ENCODE measurements at places on chromosomes 2 and 18. TPM values are rescaled to one million over a fixed set of nuclear protein-coding genes. Genes with fewer than 3 reads are reported as not detected.

Gene SKOR2
- total RNA-seq, result not detected

Gene REG3A
- total RNA-seq, result not detected

Gene OSR1
- not detected for total RNA-seq

Gene CYB5A
- 60.4 TPM for total RNA-seq

Gene RPS27A
- total RNA-seq, result 1,460 TPM

Gene SLC11A1
- total RNA-seq, result 0.56 TPM

Gene LYPD6B
- 1.9 TPM for total RNA-seq

Gene NFATC1
- total RNA-seq, result 17.5 TPM

Gene CREG2
- not detected for total RNA-seq

Gene FAP
- total RNA-seq, result not detected

Gene NEU4
- total RNA-seq, result 0.28 TPM

Gene OTX1
- 0.67 TPM for total RNA-seq

Gene STPG4
- total RNA-seq, result not detected

Gene STK17B
- 73.3 TPM for total RNA-seq

- peak overlapping the region; percentile 79 for H3K4me3 ChIP-seq
- H3K27me3 ChIP-seq, result no peaks in the 10 kb centered on the region
- H3K4me1 ChIP-seq, result peaks cover 5% of the 10 kb centered on the region
Measured at GRCh38 chr2:61538920-61539520, 864 bp upstream of the XPO1 start.

GRCh38 chr2:109154226-109154625 is 25.2 kb downstream of the SH3RF3 start:
- no peaks in the 10 kb centered on the region for H3K36me3 ChIP-seq
- no peak for DNase-seq
- H3K4me1 ChIP-seq, result peaks cover 3% of the 10 kb centered on the region

GRCh38 chr2:240605867-240606743 is 19.2 kb upstream of the GPR35 start:
- no peaks in the 10 kb centered on the region for H3K36me3 ChIP-seq
- no peaks in the 10 kb centered on the region for H3K4me1 ChIP-seq
- H3K4me3 ChIP-seq, result no peak overlapping the region

DNA sequence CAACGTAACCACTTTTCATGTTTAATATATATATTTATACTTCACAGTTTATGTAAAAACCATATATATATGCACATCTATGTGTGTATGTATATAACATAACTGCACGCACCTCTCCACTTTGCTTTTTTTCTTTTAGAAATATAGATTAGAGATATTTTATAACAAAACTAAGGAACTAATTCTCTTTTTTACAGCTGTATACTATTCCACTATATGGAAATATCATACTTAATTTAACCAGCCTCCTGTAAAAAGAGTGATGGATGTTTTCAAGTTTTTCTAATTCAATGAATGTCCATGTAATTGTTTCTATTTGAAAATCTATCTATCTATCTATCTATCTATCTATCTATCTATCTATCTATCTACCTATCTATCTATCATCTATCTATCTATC is 4.6 kb downstream of the ARHGAP15 start:
- H3K4me3 ChIP-seq, result no peak overlapping the region
- peaks cover 9% of the 10 kb centered on the region for H3K4me1 ChIP-seq
- no peaks in the 10 kb centered on the region for H3K27me3 ChIP-seq
- no peak overlapping the region for H3K27ac ChIP-seq
- no peaks in the 10 kb centered on the region for H3K36me3 ChIP-seq
- DNase-seq, result no peak

GRCh38 chr2:19073522-19073921 is 284.9 kb downstream of the OSR1 start:
- DNase-seq, result no peak
- no peak overlapping the region for H3K27ac ChIP-seq
- no peak overlapping the region for H3K4me3 ChIP-seq
- no peaks in the 10 kb centered on the region for H3K4me1 ChIP-seq
- H3K36me3 ChIP-seq, result no peaks in the 10 kb centered on the region
- H3K27me3 ChIP-seq, result no peaks in the 10 kb centered on the region

GRCh38 chr2:53148221-53148620 is 619.4 kb upstream of the CHAC2 start:
- H3K4me1 ChIP-seq, result no peaks in the 10 kb centered on the region
- no peak overlapping the region for H3K27ac ChIP-seq
- DNase-seq, result no peak
- H3K27me3 ChIP-seq, result no peaks in the 10 kb centered on the region
- no peaks in the 10 kb centered on the region for H3K36me3 ChIP-seq
- no peak overlapping the region for H3K4me3 ChIP-seq

GRCh38 chr2:77521931-77522470 is at the start of gene LRRTM4:
LRRTM4 (minus strand) TSS chr2:77522376.
- DNase-seq, result no peak
- no peaks in the 10 kb centered on the region for H3K4me1 ChIP-seq
- no peak within 1 kb of the TSS for H3K27ac ChIP-seq
- no peaks in the 10 kb centered on the region for H3K36me3 ChIP-seq
- no peaks in the 10 kb centered on the region for H3K27me3 ChIP-seq

- H3K4me3 ChIP-seq, result peak overlapping the region; percentile 76
- DNase-seq, result no peak
- H3K27ac ChIP-seq, result peak overlapping the region; percentile 31
Measured at GRCh38 chr2:161238265-161238559, 70.0 kb upstream of the PSMD14 start.

DNA sequence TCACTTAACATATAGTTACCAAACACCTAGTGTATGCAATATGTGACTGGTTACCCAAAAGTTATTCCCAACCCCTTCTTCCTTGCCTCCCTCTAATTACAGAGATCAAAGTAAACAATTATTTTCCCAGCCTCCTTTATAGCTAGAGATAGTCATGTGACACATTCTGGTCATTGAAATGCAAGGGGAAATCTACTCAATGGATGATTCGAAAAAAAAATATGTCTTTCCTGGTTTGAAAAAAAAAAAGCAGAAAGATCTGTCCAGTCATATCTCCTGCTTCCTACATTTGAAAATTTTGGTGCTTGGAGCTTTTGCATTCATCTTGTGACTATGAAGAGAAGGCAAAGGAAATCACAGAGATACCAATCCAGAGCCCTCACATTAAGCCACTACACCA is 27.6 kb upstream of the UGP2 start:
- H3K27ac ChIP-seq, result no peak overlapping the region
- no peaks in the 10 kb centered on the region for H3K27me3 ChIP-seq
- H3K4me3 ChIP-seq, result no peak overlapping the region
- no peaks in the 10 kb centered on the region for H3K36me3 ChIP-seq

- no peaks in the 10 kb centered on the region for H3K27me3 ChIP-seq
- H3K36me3 ChIP-seq, result no peaks in the 10 kb centered on the region
- H3K4me3 ChIP-seq, result no peak overlapping the region
- H3K4me1 ChIP-seq, result no peaks in the 10 kb centered on the region
- H3K27ac ChIP-seq, result no peak overlapping the region
Measured at GRCh38 chr2:76120176-76120575, 409.5 kb upstream of the GCFC2 start.

- no peak overlapping the region for H3K4me3 ChIP-seq
- no peaks in the 10 kb centered on the region for H3K36me3 ChIP-seq
- H3K27ac ChIP-seq, result no peak overlapping the region
- H3K4me1 ChIP-seq, result no peaks in the 10 kb centered on the region
- H3K27me3 ChIP-seq, result no peaks in the 10 kb centered on the region
- no peak for DNase-seq
Measured at GRCh38 chr2:5444854-5445253, 247.3 kb upstream of the SOX11 start.

GRCh38 chr18:43060020-43060419 is 55.5 kb downstream of the RIT2 start:
- H3K36me3 ChIP-seq, result no peaks in the 10 kb centered on the region
- no peak overlapping the region for H3K4me3 ChIP-seq
- H3K27ac ChIP-seq, result no peak overlapping the region
- H3K4me1 ChIP-seq, result no peaks in the 10 kb centered on the region
- no peaks in the 10 kb centered on the region for H3K27me3 ChIP-seq

- H3K4me1 ChIP-seq, result no peaks in the 10 kb centered on the region
- no peak overlapping the region for H3K27ac ChIP-seq
- H3K27me3 ChIP-seq, result peaks cover 35% of the 10 kb centered on the region
- H3K4me3 ChIP-seq, result no peak overlapping the region
Measured at GRCh38 chr18:5891854-5892215, 3.5 kb downstream of the TMEM200C start.

- no peaks in the 10 kb centered on the region for H3K36me3 ChIP-seq
- no peaks in the 10 kb centered on the region for H3K27me3 ChIP-seq
- no peak overlapping the region for H3K27ac ChIP-seq
Measured at GRCh38 chr2:214378455-214379103, 32.3 kb upstream of the VWC2L start.

GRCh38 chr2:222362336-222362735 is 62.0 kb upstream of the SGPP2 start:
- no peak for DNase-seq
- H3K4me1 ChIP-seq, result no peaks in the 10 kb centered on the region
- no peak overlapping the region for H3K4me3 ChIP-seq
- no peak overlapping the region for H3K27ac ChIP-seq
- H3K36me3 ChIP-seq, result no peaks in the 10 kb centered on the region
- no peaks in the 10 kb centered on the region for H3K27me3 ChIP-seq

GRCh38 chr2:26557244-26557925 is 79.5 kb upstream of the OTOF start:
- no peaks in the 10 kb centered on the region for H3K4me1 ChIP-seq
- no peak overlapping the region for H3K27ac ChIP-seq
- peaks cover 9% of the 10 kb centered on the region for H3K27me3 ChIP-seq
- H3K36me3 ChIP-seq, result no peaks in the 10 kb centered on the region
- no peak overlapping the region for H3K4me3 ChIP-seq

GRCh38 chr2:231294116-231294515 is 95.7 kb downstream of the ARMC9 start:
- no peaks in the 10 kb centered on the region for H3K36me3 ChIP-seq
- H3K27ac ChIP-seq, result peak overlapping the region; percentile 13
- no peaks in the 10 kb centered on the region for H3K27me3 ChIP-seq
- no peak for DNase-seq
- H3K4me3 ChIP-seq, result no peak overlapping the region

DNA sequence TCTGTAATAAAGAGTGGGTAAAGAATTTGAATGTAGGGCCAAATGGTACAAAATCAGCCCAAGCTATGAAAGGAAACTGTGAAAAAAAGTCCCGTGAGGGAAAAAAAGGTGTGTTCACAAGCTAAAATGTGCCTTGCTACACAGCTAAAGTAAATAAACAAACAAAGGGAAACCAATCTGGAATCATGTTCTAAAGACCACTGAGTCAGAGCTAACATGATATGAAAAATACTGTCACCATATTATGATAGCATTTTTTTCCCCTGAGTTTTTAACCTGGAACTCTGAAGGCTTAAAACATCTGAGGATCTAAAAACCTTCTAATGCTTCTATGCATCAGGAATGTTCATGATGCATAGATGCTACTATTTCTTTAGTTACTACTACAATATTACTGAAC is 58.8 kb downstream of the SCN1A start:
- H3K36me3 ChIP-seq, result no peaks in the 10 kb centered on the region
- no peak overlapping the region for H3K27ac ChIP-seq
- DNase-seq, result no peak
- H3K4me3 ChIP-seq, result no peak overlapping the region
- no peaks in the 10 kb centered on the region for H3K4me1 ChIP-seq

GRCh38 chr18:79583984-79584401 is 95.6 kb upstream of the CTDP1 start:
- H3K36me3 ChIP-seq, result no peaks in the 10 kb centered on the region
- H3K27me3 ChIP-seq, result no peaks in the 10 kb centered on the region
- H3K4me1 ChIP-seq, result no peaks in the 10 kb centered on the region
- DNase-seq, result no peak

DNA sequence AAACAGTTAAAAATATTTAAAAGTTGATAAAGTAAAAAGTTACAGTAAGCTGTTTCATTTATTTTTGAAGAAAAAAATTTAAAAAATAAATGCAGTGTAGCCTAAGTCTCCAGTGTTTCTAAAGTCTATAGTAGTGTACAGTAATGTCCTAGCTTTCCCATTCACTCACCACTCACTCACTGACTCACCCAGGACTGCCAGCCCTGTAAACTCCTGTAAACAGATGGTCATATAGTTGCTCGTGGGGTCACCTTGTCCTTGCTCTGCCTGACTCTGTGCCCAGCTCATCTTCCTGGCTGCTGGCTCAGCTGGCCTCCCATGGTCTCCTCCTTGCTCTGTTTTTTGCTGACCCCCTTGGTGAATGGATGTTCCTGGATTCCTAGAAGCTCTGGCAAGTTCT is 180.3 kb downstream of the VAPA start:
- no peak overlapping the region for H3K4me3 ChIP-seq
- no peak for DNase-seq
- H3K4me1 ChIP-seq, result no peaks in the 10 kb centered on the region
- no peak overlapping the region for H3K27ac ChIP-seq
- peaks cover 3% of the 10 kb centered on the region for H3K27me3 ChIP-seq

DNA sequence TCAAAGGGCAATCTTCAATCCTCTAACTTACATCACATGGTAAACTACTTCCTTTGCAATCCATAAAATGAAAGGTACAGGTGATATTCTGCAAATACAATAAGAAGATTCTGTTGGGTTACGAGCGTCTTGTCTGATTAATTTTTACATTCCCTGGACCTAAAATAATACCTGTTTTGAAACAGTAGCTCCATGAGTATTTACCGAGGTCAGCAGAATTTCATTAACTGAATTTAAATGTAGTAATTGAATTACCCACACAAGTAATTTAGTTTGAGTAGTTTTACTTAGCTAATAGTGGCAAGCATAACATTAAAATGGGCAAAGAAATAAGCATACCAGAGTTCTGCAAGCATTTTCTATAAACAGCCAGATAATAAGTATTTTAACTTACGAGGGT is 652.0 kb downstream of the DPP10 start:
- DNase-seq, result no peak
- no peak overlapping the region for H3K27ac ChIP-seq
- no peaks in the 10 kb centered on the region for H3K4me1 ChIP-seq
- H3K36me3 ChIP-seq, result no peaks in the 10 kb centered on the region

DNA sequence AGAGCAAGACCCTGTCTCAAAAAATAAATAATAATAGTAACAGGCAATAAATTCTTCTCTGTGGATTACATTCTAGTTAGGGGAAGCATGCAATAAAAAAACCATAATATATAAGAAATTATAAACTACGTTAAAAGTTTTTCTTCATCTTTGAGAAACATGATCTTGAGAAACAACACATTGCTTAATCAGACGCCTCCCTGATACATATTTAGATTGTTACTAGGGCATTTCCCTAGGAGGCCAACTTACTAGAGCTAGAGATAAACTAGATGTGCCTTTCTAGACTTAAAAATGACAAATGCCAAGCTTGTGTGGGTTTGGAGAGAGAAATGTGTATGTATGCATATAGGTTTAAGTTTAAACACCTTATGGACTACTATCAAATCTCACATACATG is 76.3 kb upstream of the GALNT5 start:
- no peaks in the 10 kb centered on the region for H3K36me3 ChIP-seq
- no peak for DNase-seq
- no peak overlapping the region for H3K4me3 ChIP-seq
- H3K27ac ChIP-seq, result no peak overlapping the region

GRCh38 chr2:145102706-145103105 is 582.8 kb upstream of the ZEB2 start:
- H3K27ac ChIP-seq, result no peak overlapping the region
- no peak for DNase-seq
- no peaks in the 10 kb centered on the region for H3K36me3 ChIP-seq
- H3K4me3 ChIP-seq, result no peak overlapping the region

GRCh38 chr2:30990671-30991070 is 147.6 kb downstream of the GALNT14 start:
- H3K27me3 ChIP-seq, result no peaks in the 10 kb centered on the region
- no peak overlapping the region for H3K27ac ChIP-seq
- no peaks in the 10 kb centered on the region for H3K4me1 ChIP-seq
- DNase-seq, result no peak
- H3K4me3 ChIP-seq, result no peak overlapping the region

GRCh38 chr2:229856413-229856812 is 65.4 kb downstream of the TRIP12 start:
- peaks cover 6% of the 10 kb centered on the region for H3K4me1 ChIP-seq
- H3K4me3 ChIP-seq, result no peak overlapping the region
- DNase-seq, result no peak
- no peak overlapping the region for H3K27ac ChIP-seq
- no peaks in the 10 kb centered on the region for H3K27me3 ChIP-seq
